Stimulated activated CD4-positive, alpha-beta T cell treated with anti-CD3 and anti-CD28 coated beads, Interleukin-4, amount 100 ng/mL, for 24 hours (primary cell): ENCODE measurements at places on chromosomes 4 and X.
A peak's percentile ranks its signal among the peaks of the same experiment; 100 is the strongest.

DNA sequence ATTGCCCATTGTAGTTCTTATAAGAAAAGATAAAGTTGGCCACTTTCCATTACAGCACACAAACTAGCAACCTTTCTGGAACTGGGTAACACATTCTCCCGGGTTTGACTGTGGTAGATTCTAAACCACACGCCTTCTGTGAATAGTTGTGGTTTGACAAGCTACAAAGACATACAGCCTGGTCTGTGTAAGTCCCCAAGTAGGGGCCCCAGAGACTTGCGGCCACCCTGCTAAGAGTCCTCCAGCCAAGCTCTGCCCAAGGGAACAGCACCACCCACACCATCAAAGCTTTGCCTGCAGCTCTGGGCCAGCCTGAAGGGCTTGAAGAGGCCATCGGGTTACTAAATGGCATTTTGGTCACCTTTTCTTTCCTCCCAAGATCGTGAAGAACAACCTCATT lies 203.4 kb downstream of the MAML3 start:
- DNase-seq, result peak; percentile 16

DNA sequence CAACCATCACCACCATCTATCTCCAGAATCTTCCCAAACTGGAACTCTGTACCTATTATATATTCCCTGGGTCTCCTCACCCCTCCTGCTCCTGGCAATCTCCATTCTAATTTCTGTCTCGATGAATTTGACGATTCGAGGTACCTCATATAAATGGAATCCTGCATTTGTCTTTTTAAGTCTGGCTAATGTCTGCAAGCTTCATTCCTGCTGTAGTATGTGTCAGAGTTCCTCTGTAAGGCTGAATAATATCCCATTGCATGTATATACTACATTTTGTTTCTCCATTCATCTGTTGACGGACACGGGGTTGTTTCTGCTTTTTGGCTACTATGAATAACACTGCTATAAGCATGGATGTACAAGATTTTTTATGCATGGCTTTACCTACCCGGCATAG lies 19.5 kb downstream of the PRKG2 start:
- DNase-seq, result no peak

DNA sequence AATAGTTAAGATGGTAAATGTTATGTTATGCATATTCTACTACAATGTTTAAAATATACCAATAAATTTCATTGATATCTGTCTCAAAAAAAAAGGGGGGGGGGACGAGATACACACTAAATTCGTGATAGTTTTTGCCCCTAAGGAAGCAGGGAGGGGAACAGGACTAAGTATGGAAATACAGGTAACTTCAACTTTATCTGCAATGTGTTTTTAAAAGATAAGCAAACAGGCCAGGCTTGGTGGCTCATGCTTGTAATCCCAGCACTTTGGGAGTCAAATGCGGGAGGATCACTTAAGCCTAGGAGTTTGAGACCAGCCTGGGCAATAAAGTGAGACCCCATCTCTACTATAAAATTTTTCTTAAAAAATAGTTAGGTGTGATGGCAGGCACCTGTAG lies 13.4 kb upstream of the CLOCK start:
- DNase-seq, result no peak

GRCh38 chr4:187179086-187180058 lies 455.7 kb upstream of the FAT1 start:
- DNase-seq, result no peak

- no peak for DNase-seq
Observed at GRCh38 chrX:104351173-104351769, 96.5 kb upstream of the ESX1 start.

DNA sequence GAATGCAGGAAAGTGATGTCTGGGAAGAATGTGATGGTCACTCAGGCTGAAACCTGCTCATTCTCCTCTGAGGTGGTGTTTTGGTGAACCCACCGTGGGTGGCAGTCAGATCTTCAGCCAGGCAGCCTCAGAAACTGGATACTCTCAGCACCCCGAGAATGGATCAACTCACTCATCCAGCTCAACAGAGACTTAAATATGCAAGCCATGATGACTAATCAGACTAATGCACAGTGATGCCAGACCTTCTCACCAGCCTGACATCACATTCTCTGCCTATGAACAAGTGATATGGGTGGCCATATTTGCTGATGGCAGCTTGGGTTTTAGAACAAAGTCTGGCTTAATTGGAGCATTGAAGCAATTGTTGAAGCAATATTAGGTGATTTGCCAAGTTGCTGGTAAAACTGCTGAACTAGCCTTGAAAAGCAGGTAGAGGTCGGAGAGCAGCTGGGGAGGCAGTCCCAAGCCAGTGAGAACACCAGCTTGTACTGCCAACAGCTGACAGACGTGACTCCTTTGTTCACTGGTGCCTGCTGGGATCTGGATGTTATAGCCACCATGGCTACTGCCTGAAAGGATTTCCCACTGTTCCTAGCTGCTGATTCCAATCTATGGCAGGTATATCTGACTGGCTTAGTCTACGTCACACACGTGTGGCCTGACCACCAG lies 608.1 kb downstream of the MID1IP1 start:
- no peak for DNase-seq

GRCh38 chr4:25095837-25096236 lies 64.4 kb downstream of the SEPSECS start:
- DNase-seq, result no peak

DNA sequence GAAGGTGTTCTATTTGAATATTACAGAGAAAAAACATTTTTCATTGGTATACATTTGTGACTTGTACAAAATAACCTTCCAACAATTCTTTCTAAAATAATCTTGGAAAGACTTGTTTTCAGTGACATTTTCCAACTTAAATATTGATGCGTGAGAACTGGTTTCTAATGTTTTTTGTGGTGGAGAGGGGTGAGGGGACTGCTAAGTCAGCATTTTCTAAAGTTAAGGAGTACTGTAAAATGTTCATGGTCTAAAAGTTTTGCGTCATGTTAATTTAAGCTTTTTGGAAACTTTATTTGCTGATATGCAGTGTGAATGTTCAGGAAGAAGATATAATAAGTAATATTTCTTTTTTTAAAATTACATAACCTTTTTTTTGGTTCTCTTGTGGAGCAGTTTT lies 229.3 kb downstream of the MAGEB5 start:
- no peak for DNase-seq
